ENCODE measurements at places on chromosomes 13 and 19.

DNA sequence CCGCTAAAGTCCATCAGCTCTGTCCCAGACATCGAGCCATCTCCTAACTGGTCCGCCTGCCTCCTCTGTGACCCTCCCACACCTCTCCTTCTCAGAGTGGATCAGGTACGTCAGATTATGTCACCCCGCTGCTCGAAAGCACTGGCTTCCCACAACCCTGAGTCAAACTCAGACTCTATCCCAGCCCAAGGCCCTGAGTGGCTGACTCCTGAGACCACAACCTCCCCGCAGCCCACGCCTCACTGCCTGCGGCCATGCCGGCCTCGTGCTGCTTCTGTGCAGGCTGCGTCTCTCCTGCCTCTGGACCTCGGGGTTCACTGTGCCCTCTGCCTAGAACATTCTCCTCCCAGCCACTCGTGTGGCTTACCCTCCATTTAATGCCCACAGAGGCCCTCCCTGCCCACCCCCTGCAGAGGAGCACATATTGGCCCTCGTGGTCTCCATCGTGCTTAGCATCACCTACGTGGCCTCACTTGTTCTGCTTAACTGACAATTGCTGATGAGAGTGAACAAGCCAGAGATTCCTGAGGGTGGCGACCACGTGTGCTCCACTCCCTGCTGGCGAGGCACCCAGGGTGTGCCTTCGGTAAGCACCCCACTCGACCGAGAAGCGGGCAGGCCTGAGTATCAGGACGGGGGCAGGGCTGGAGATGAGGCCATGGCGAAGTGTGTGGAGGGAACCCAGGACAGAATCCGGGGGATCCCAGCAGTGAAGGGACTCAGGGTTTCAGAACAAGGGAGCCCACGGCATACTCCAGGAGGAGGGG, 13.5 kb upstream of the FKRP start:
- DNase-seq = no peak

DNA sequence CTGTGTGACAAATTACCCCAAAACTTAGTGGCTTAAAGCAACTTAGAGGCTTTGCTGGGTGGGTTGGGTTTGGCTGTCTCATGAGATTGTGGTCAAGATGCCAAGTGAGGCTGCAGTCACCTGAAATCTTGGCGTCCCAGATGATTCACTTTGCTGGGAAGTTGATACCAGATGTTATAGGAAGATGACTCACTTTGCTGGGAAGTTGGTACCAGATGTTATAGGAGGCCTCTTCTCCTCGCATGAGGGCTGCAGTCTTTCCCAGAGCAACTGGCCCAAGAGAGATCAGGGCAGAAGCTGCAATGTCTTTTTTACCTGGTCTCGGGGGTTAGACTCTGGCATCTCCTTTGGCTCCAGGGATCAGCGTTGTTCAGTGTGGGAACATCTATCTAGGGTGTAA, 16.8 kb downstream of the TEX29 start:
- no peak for DNase-seq

DNA sequence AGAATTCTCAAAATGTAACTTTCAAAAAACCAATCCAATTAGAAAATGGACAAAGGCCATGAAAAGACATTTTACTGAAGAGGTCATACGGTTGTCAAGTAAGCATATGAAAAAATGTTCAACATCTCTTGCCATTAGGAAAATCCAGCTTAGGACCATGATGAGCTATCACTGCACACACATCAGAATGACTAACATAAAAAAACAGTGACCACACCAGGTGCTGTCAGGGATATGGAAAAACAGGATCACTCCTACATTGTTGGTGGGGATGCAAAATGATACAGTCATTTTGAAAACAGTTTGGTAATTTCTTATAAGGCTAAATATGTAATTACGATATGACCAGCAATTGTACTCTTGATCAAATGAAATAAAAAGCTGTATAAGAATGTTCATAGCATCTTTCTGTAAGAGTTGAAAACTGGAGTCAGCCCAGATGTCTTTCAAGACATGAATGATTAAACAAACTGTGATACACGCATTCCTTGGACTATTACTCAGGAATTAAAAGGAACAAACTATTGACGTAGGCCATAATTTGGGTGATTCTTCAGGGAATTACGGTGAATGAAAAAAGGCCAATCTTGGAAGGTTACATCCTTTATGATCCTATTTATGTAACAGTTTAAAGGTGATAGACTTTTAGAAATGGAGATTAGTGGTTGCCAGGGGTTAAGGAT, 26.9 kb upstream of the RCBTB2 start:
- no peak for DNase-seq

DNA sequence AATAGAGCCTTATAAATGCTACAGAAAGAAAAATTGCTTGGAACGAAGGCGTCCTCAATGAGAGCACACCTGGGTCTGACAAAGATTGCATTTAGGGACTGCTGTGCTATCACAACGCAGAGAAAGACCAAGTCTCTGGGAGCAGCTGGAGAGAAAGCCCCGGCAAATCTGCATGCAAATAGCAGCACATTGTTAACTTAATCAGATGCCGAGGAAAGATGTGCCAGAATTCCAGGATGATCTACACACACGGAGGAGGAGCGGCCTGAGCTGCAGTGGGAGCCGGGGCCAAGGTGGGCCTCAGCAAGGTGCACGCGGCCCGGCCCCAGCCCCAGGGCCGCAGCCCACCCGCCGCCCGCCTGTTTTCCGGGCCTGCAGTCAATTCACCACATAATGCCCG, 1.4 kb downstream of the ZNF536 start:
- DNase-seq = no peak

DNA sequence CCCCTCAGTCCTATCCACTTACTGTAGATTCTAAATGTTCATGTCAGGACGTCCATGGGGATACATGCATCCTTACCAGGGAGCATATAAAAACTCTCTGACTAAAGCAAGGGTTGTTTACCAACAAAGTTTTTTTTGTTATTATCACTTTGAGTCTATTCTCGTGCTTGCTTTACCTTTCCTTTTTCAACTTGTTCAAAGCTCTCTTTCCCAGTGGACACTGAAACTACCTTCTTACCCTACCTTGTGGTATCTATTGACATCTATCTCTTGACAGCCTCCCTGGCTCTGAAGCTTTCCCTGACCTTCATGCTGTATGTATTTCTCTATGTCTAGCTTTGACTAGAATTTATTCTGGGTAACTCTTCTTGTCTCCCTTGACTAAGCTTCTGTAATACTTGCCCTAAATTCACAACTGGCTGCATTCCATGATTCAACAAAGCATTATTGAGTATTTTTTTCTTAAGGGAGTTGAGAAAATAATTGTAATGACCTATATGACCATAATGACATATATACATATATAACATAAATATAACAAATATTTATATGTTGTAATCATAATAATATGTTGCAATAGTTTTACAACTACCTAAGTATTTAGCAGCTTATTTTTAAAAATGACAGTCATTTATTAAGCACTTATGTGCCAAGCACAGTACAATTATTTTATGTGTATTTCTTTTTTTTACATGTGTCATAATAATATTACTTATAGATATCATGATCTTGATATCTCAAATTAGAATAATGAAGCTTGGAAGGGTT, 403.4 kb upstream of the SPRY2 start:
- no peak for DNase-seq

DNA sequence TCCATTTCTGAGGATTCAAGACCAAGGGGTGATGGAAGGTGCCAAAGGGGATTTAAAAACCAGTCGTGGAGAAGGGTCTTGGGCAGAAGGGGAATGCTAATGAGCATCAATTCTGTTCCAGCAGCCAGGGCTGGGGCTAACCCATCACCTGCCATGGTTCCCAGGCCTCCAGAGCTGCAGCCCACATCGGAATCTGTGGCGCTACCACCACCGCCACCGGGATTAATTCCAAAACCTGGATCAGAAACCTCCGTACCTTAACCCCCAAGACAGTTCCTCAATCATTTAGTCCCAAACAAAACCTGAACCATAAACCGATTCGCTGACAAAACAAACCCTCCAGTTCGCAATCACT, 583 bp downstream of the ZNF615 start:
- DNase-seq = no peak

GRCh38 chr19:38650911-38651584, 3.6 kb downstream of the ACTN4 start:
- no peak for DNase-seq

DNA sequence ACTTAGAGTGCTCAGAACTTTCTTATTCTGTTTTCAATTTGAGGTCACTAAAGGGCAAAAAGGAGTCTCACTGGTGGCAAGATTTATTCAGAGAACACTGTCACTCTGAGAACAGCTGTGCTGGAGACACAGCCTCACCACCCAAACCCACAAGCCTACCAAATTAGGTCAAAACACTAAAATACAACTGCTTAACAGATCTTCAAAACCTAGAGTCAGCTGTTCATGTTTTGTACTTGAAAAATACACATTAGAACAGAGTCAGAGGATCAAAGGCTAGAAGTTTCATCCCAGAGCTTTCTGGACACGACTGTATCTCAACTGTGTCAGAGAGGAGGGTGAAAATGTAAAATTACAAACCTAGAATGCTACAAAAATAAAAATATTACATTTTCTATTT, 89.3 kb downstream of the MIPEP start:
- no peak for DNase-seq

DNA sequence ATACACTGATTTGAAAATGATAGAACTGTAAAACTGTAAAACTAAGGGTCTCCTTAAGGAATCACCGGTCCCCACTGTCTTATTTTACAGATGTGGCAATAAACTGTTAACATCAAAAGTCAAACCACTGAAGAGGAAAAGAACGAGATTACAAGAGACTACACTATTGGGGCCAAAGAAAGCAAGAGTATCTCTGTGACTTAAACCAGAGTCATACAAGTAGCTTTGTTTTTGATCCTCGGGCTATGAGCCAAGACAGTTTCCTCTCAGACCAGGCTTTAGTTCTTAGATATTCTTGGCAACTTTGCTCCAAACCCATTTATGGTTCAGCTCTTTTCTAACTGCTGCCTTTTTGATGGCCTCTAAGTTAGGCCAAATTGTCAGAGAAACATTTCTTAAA, 113.8 kb downstream of the TBC1D4 start:
- no peak for DNase-seq

DNA sequence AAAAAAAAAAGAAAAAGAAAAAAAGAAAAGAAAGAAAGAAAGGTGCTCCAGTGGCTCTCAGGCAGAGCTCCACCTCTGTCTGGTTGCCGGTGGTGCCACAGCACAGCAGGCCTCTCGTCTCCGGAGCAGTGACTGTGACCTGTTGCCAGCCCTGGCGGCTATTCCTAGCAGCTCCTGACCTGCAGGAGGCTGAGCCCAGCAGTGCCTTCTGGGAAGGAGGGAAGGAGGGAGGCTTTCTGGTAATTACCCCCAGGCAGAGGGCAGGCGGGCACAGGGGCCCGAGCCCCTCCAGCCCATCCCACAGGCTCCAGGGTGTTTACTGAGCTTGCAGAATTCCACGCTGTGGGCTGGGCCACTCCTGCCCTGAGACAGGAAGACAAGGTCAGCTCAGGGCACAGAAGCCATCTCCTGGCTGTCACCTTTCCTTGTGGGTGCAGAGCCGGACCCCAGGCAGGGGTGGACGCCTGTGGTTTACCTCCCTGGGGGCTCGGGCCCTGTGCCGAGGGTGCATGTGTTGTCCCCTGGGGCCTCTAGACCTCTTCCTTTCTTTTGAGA, 77.9 kb downstream of the GNG7 start:
- no peak for DNase-seq

- DNase-seq = no peak
Observed at GRCh38 chr13:79402074-79402635, 3.9 kb downstream of the RBM26 start.

DNA sequence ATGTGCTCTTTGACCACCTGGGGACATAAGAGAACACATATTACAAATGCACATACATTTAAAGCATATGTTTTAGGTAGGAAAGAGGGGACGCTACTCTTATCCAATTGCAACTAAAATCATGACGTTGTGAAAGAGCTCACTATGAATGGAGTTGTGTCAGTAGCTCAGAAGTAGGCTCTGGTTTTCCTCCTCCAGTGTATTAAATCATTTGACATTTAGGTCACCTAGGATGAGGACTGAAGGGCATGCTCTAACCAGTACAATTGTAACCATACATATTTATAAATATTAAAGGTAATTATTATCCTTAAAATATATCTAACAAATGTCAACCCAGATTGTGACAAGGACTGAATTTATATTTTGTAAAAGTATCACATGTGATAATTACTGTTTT, 389.0 kb downstream of the KLF12 start:
- no peak for DNase-seq

DNA sequence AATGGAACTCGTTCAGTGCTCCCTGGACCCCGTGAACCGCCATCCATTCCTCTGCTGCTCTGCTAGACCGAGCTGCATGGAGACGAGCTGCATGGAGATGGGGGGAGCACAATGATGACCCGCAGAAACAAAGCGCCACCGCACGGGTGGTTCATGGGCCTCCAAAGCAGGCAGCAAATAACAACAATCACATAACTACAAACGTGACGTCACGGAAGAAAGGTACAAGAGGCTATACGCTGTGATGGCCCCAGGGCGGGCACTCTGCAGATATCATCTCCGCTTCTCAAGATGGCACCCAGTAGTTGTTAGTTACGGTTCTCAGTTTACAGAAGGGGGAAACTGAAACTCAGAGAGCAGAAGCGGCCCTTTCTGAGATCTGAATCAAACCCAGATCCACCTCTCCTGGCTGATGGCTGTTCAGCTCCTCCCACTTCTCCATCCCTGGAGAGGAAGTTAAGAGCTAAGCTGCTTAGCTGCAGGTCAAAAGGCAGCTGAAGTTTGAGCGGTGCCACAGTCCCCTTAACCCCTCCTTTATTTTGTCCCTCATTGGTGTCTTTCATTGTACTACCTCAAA, 1.7 kb downstream of the ATP13A1 start:
- no peak for DNase-seq

- no peak for DNase-seq
Observed at GRCh38 chr13:96540670-96541069, 450.8 kb downstream of the HS6ST3 start.

GRCh38 chr13:113852536-113853517, 11.0 kb downstream of the GAS6 start:
- DNase-seq = no peak

DNA sequence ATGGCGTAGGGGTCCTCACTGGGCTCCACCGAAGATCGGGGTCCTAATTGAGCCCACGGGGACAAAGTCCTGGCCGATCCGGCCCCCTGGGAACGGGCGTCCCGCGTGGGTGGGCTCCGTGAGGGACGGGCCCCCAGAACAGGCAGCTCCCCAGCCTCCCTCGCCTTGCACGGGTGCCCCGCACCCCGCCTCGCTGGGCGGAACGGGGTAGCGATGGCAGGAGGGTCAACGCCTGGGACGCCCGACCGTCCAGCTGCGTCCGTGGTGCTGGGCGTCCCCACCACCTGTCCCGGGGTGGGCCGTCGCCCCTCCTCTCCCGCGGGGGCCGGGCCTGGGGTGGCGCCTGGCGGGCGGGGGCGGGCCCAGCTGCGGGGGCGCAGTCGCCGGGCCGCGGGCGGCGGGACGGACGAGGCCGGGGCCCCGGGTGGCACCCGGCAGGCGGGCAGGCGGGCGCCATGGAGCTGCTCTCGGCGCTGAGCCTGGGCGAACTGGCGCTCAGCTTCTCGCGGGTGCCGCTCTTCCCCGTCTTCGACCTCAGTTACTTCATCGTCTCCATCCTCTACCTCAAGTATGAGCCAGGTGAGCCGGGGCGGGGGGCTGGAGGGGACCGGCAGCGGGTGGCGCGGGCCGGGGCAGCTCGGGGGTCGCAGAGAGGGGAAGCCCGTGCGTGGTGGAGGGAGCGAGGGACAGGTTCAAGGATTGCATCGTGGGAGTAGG, at the start of gene TMEM38A:
TSS of gene TMEM38A (plus strand) at position 377 of the 717 bp plus-strand sequence. CDS start at position 456, 79 bp downstream.
- peak; percentile 30 for DNase-seq
